ENCODE measurements at places on chromosomes 4 and X.

DNA sequence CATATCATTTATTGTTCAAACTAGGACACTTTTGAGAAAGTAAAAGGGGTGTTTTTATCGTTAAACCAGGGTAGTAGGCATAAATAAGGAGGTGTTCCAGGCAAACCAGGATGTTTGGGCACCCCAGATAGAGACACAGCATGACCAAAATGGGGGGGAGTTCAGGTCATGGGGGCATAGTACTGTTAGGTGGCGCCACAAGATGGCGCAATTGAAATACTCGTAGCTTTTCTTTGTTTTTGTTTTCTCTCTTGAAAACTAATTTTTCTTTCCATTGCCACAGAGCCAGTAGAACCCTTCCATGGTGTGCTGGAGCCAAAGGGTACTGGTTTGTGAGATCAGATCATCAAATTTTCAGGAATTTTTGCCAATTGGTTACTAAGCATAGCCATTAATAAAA lies 283.4 kb downstream of the BCOR start:
- peak; percentile 19 for DNase-seq

DNA sequence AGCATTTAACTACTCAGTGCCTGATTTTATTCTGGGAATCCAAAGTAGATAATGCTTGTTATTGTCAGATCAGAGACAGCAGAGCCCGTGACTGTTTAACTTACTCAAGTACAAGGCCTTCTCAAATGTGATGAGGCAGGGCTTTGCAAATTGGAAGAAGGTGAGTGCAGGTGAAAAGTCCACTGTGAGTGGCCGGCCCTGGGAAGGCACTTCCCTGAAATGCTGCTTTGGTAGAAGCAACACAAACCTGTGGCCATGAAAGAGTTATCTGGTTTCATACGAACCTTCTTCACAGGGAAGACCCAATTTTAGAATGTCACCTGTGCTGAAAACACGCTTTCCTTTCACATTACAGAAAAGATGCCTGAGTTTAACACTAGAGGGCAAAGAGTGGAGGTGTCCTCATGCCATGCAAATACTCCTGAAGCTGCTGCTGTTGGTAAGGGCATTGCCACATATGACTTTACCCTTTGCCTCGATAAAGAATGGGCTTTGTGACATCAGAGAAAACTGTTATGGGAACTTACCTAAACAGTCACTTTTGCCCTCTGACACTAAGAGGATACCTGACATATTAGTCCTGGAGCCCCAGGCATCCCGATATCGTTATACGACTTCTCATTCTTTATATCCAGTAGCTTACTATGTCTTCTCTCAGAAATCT lies 8.0 kb downstream of the PPARGC1A start:
- peak; percentile 52 for DNase-seq

DNA sequence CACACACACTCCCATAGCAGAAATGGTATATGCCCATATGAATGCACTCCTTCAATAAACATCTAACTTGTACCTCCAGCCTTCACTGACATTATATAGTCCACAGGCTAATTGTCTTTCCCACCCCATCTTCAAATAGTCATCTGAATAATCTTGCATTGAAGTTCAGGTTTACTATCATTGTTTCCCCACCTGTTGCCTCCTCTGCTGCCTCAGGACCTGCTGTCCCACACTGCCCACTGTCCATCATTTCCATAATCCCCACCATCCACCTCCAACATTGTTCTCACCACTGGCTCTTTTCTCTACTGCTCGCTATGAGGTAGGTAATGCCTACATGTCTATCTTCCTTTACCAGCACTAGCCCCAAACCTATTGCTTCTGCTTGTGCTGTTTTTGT lies 66.1 kb downstream of the TBC1D9 start:
- no peak for DNase-seq

DNA sequence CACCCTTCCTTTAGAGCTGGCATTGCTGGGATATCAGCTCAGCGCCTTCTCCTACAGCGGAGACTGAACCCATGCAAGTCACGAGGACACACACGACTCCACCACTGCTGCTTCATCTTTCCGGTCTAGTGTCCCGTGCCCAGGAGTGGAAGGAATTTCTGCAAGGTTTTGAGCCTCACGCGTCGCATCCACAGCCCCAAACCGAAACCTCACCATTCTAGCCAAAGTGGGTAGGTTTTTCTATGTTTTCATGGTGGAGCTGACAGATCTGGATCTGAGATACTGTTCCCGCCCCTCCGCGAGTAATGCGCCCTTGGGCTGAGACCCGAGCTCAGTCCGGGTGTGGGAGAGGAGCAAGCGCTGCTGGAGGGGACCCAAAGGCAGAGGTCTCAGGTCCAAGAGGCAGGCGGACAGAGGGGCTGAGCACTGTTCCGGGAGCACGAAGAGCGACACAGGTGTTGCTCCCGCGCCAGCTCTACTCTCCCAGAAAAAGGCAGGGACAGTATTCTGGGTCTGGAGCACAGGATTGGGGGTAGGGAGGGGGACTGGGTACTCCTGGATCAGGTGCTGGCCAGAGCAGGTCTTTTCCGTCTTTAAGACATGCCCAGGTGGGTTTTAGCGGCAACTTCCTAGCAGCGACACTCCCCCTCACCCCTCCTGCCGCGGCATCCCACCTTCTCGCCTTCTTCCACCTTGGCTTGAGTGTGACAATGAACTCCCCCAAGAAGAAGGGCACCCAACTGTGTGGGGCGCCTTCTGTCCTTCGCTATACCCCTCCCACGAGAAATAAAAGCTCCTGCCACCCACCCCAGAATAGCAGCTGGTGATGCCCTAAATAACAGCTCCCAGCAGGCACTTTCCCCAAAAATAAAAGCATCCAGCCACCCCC lies 1.8 kb downstream of the EPHA5 start:
- no peak for DNase-seq

DNA sequence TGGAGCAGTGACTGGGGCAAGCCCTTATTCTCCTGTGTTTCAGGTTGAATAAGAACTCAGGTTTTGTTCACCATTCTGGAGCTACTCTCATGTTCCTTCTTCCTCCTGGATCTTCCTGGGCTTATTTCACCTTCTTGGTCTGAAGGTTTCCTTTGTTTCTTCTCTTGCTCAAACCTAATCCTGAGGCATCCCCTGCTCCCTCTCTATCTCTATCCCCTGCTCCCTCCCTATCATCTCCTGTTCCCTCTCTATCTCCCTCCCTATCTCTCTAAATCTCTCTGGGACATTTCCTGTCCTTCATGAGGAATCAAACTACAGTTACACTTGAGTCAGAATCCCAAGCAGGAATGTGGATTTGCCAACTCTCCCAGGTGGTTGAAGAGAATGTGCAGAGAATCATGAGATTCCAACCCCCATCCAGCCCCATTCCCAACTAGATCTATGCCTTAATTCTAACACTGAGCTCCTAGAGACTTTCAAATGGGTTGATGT lies 134.9 kb upstream of the ZIC3 start:
- no peak for DNase-seq

DNA sequence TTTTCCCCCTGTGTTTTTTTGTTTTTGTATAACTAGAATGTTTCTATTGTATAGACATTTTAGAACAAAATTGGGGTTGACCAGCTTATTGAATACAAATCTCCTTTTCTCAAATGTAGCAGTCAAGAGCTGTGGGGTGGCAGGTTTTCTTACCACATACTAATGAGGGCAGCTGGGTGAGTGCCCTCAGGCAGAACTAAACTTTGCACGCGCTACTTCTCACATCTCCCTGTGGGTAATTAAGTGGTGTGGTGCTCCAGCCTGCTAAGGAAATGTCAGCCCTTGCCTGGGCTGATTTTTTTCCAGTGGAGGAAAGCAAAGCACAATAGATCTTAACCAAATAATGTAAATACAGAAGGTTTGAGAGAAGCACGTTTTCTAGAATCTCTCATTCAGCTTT lies 717.6 kb upstream of the TENM3 start:
- peak; percentile 2 for DNase-seq

DNA sequence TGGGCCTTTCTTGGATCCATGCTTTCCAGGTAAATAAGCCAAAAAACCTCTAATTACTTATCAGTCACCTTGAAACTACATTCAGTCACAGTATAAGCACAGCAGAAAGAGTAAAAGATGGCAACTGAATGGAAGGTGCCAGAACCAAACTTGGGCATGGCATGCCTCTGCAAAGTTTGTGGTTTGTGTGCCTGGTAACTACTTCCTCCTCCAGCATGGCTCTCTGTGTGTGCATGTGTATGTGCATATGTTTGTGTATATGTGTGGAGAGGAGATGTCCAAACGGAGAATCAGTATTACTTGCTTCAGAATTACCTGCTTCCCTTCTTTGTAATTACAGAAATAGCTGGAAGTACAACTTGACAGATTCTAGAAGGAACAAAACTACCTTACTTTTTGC lies 67.5 kb downstream of the AGTR2 start:
- DNase-seq = no peak

DNA sequence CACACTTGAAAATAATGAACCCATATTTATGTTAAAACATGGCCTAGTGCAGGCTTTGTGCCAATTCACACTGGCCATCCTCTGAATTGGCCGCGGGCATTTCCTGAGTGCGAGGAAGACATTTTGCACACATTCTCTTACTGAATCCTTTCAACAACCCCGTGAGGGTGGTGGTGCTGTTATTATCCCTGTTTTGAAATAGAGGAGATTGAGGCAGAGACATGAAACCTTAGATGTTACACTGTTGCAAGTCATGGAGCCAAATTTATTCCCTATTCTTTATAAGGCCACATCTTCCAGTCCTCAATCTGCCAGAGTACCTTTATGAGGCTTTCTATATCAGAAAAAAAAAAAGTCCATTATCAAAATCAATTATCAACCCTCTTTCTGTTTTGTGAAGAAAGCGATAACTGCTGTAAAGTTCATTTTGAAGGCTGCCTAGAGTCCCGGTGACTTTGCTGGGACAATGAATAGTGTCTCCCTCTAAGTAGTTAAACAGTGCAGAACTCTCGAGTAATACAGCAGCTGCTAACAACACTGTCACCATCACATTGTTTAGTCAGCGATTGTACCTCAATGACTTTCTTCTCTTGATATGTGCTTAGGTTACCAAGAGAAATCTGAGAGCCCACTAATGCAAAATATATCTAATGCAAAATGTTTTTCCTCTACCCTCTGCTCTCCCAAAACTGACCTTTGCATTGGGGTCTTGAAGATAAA lies 242.3 kb upstream of the PPARGC1A start:
- no peak for DNase-seq

DNA sequence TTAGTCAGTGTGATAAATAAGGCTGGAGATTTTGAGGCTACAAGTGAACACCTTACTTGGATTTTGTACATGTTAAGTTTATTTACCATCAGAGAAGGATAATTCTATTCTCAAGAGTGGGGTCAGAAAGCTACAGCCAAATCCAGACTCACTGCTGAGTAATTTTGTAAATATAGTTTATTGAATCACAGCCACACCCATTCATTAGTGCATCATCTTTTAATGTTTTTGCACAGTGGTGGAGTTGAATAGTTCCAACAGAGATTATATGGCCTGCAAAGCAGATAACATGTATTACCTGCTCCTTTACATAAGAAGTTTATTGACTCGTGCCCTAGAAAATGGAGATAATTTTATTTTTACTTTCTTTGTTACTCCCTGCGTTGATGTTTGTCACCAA lies 60.4 kb downstream of the PCDH18 start:
- no peak for DNase-seq

DNA sequence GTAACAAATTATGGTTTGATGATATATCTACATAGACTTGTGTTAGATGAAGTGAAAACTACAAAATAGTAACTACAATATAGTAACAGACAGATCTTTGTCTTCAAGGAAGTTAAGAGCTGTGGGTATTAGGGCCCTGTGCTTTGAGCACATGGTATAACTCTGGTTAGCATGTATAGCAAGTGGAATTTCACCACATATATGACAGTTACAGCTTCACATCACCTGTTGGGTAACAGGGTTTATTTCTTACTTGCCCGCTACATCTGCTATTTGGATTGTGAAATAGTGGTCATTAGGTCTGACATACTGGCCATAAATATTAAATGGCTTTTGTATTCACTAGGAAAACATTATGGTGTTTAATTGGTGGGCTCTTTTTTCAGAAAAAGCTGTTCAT lies 20.2 kb downstream of the OFD1 start:
- DNase-seq = no peak

All from kidney tubule cell (primary cell).